ENCODE measurements at places on chromosomes 3 and 15.

- DNase-seq, result peak; percentile 49
These were observed 370.6 kb upstream of the PROK2 start for GRCh38 chr3:72155391-72156064.

- no peak for DNase-seq
These were observed 26.2 kb upstream of the LRRC3B start for GRCh38 chr3:26596335-26596734.

DNA sequence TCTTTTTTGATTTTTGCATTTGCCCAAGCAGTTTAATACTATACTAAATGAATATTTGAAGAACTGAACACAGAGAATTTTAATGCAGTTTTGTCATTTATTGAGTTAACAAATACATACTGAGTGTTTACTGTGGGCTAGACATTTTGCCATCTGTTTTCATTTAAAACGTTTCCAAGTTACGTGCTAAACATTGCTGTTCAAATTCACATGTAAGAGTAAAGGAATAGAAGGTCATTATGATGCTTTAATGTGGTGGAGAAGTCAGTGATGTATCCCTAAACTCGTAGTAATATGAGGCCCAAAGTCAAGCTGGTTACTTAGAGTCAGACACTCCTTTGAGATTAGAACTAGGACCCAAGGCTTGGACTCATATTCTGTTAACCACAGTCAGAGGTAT lies 49.4 kb downstream of the CRYBG3 start:
- DNase-seq, result no peak

DNA sequence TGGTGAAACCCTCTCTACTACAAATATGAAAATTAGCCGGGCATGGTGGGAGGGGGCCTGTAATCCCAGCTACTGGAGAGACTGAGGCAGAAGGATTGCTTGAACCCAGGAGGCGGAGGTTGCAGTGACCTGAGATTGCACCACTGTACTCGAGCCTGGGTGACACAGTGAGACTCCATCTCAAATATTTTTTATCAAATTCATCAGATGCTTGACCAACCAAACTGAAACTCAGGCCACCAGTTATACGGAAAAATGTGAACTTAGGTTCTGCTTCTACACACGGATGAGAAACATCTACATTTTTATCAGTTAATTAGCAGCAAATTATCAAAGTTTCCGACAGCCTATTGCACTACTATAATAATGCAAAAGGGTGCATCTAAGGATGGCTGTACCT lies 4.8 kb downstream of the ARF4 start:
- DNase-seq, result no peak

DNA sequence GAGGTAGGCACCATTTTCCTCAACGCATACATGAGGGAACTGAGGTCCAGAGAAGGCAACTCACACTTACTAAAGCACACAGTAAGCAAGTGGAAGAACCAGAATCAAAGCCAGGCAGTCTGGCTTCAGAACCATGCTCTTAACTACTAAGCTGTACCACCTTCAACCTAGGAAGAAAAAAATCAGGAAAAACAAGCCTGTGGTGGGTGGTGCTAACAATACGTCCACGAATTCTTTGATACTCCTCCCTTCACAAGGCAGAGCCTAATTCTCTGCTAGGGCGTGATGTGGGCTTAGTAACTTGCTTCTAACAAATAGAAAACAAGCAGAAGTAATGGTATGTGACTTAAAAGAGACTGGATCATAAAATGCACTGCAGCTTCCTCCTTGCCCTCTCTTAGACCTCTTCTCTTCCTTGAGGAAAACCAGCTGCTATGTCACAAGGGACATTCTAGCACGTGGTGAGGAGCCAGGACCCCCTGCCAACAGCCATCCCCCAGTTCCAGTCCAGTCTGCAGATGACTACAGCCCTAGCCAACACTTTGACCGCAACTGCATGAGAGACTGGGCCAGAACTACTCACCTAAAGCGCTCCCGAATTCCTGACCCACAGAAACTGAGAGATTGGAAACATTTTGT lies 36.9 kb downstream of the HACD2 start:
- peak; percentile 43 for DNase-seq

DNA sequence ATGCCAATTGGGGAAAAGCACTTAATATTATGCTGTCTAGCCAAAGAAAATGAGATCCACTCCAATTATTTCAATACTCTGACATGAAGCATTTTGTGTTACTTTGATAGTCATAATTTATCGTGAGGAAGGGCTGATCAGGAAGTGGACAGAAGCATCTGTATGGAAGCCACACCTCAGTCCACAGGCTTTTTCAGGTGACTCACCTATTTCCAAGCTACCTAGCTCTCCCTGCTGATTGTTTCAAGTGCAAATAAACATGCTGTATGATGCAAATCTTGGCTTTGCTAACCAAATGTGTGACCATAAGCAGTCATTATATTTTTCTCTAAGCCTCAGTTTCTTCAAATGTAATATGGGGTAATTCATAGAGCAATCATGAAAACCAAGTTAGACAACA lies 30.8 kb upstream of the CPB1 start:
- DNase-seq, result no peak

DNA sequence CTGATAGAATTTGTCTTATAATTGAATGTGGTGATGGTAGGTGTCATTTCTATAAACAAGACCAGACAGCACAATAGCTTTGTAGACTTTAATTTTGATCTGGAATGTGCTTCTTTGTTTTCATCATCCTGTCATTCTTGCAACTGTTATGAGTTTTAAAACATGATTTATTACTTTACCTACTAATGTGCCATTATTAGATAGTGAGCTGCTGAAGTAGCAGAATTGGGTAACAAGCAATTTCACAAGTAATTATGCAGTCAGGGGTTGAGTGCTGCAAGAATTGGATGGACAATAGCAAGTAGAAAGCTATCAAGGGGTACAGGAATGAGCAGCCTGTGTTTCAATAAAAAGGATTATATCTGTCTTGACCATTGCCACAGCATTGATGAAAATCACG lies 975.6 kb downstream of the ROBO1 start:
- no peak for DNase-seq

DNA sequence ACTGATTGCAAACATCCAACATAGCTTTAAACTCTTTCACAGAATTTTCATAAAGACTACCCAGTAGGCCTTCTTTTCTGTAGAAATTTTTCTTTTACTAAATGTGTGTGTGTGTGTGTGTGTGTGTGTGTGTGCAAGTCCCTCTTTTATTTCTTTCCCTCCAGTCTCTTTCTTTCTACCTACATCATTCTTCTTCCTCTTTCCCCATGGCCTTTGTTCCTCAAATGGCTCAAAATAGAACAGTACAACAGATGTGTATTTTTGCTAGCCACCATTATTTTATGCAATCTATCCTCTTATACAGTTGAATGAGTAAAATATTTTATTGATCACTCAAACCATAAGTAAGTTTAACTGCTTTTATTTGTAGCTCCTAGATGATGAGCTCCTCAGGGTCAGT lies 76.4 kb downstream of the USF3 start:
- no peak for DNase-seq

GRCh38 chr3:101667844-101668243 lies 9.1 kb downstream of the ZBTB11 start:
- no peak for DNase-seq

- no peak for DNase-seq
These were observed 312.3 kb downstream of the WDR72 start for GRCh38 chr15:53447053-53447574.

DNA sequence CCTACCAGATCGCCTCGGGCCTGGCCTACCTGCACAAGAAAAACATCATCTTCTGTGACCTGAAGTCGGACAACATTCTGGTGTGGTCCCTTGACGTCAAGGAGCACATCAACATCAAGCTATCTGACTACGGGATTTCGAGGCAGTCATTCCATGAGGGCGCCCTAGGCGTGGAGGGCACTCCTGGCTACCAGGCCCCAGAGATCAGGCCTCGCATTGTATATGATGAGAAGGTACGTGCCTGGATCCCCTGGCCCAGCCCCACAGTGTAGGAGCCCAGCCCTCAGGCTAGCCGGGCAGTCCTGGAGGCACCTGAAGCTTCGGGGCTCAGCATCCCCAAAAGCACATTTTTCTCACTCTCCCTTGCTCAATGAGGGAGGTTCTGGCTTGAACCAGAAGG lies 135.8 kb downstream of the LRRK1 start:
- peak; percentile 7 for DNase-seq

- DNase-seq, result no peak
These were observed 791.3 kb upstream of the LMCD1 start for GRCh38 chr3:7710284-7710683.

DNA sequence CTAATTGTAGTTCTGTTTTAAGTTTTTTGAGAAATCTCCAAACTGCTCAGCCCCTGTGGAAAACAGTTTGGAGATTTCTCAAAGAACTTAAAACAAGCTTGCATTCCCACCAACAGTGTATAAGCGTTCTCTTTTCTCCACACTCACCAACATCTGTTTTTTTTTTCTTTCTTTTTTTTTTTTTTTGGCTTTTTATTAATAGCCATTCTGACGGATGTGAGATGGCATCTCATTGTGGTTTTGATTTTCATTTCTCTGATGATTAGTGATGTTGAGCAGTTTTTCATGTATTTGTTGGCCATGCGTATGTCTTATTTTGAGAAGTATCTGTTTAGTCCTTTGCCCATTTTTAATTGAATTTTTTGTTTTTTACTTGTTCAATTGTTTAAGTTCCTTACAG lies 73.1 kb upstream of the COL8A1 start:
- DNase-seq, result no peak

- no peak for DNase-seq
These were observed 345.6 kb downstream of the NLGN1 start for GRCh38 chr3:173743111-173743510.
